ENCODE measurements at places on chromosomes 2 and 18.
A peak's percentile ranks its signal among the peaks of the same experiment; 100 is the strongest.

DNA sequence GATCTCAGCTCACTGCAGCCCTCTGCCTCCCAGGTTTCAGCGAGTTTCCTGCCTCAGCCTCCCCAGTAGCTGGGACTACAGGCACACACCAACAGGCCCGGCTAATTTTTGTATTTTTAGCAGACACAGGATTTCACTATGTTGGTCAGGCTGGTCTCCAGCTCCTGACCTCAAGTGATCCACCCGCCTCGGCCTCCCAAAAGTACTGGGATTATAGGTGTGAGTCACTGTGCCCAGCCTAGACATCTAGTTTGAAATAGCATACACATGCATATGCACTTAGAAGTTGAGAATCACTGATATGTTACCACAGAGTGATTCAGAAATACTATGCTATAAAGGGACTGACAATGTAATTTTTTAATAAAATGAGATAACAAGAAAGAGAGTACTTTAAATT is 69.8 kb upstream of the CDKL4 start:
- DNase-seq = no peak

DNA sequence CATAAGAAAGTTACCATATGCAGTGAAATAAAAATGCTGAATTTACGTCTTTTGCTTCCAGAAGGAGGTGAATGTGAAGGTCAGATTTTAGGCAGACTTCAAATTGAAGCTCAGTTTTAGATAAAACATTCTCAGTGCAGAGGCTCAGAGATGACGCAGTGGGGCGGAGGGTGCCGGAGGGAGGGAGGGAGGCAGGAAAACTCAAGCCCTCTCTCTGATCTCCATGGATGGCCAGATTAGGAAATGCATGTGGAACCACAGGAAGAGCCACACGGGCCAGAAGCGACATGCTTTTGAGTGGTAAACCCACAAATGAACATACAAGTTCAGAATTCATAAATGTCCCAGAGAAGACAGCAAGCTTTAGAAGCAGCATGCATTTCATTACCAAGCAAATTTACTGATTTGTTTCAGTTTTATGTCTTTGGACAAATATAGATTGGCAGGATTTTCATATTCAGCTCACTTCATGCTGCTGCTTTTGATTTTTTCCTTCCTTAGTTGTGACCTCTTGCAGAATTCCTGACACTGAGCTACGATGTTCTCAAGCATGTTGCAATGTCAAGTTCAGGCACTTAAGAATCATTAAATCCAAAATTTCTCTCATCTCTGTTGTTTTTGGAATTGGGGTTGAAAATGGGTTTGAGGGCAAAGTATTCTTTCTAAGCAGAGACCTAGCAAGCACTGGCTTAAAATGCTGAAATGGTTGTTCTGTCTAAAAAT is 29.7 kb upstream of the APCDD1 start:
- no peak for DNase-seq

DNA sequence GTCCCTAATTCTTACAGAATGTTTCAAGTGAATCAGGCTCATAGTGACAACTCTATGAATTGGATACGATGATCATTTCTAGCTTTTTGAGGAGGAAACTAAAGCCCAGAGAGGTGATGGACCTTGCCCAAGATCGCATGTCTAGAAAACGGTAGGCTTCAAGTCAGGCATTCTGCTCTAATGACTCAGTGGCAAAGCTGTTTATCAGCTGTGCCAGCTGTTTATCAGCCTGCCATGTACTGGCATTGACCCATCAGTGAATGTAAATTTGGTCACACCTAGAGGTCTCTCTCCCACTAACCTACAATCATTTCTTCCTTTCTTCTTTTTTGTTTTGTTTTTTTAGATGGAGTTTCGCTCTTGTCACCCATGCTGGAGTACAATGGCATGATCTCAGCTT is 6.1 kb upstream of the DAW1 start:
- no peak for DNase-seq

DNA sequence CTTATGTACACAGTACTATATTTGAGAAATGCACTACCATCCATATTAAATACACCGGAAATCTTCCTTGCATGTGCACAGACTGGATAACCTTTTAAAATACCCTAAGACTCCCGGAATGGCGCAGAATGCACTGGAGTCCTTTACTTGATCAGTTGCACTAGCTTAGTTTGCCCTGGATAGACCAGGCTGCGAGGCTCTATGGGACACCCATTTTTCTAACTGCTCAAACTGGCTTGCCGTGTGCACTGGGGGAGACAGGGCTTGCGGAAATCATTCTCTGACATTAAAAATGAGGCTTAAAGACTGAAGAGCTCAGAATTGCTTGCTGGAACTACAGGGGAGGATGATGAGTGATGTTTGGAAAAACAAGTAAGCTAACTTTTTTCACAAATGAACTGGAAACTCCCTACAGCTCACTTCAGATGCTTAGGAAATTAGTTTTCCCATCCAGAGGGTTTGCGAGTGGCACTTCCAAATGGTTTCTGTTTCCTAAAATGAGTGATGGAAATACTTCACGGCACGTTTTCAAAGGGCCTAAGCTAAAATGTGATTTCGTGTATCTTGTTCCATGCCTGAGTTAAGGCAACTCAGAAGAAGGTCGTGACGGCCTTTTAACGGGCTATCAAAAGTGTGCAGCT is 2.7 kb downstream of the NCK2 start:
- no peak for DNase-seq

GRCh38 chr2:138132108-138132507 is 167.8 kb downstream of the HNMT start:
- DNase-seq = no peak

DNA sequence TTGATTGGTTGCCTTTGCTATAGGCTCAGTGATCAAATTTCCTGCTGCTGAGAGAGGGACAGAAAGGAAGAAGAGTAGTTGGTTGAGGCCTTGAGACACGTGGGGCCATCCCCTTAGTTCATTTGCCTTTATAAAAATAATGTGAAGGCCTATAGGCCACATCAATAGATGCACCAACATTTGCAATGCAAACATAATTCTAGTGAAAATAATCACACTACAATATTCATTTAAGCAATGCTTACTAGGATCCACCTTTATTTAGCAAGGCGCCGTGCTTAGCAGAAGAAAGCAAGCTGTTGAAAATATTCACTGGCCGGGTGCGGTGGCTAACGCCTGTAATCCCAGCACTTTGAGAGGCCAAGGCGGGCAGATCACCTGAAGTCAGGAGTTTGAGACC is 105.3 kb upstream of the CXCR4 start:
- DNase-seq = no peak

GRCh38 chr2:56960581-56960980 is 776.8 kb downstream of the CCDC85A start:
- DNase-seq = peak; percentile 61

- no peak for DNase-seq
Observed at GRCh38 chr2:145114726-145115125, 594.8 kb upstream of the ZEB2 start.

DNA sequence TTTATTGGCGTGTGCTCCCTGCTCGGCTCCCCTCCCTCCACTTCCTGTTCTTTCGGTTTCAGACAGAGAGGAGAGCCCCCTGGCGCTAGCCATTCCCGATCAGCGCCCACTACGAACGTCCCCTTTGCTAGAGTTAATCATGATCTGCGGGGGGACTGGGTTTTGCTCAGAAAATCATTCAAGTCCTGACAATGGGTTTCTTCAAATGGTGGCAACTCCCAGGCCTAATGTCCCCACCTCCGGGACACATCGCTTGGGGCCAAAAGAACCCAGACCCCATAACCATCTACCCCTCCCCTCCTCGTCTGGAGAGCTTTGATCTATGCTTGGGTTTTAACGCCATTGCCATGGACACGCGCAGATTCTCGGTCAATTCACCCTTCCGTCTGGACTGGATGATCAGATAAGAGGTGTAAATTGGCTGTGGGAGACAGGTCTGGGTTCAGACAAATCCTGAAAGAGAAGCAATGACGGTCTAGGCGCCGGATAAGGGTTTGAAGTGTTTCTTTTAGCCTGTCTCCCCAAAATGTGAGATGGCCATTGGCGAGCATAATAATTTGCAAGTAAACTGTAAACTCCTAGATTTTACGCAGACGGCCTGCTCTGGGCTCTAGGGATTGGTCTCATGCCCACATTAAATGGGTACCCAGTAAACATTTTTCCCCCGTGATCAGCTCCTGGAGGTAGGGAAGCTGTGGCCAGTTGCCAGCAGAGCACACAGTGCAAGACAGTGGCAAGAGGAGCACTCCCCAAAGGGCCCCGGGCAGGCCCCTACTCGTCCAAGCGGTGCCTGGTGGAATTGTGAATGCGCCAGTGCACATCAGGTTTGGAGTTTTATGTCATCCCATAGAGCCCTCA is 4.7 kb downstream of the NRP2 start:
- no peak for DNase-seq

DNA sequence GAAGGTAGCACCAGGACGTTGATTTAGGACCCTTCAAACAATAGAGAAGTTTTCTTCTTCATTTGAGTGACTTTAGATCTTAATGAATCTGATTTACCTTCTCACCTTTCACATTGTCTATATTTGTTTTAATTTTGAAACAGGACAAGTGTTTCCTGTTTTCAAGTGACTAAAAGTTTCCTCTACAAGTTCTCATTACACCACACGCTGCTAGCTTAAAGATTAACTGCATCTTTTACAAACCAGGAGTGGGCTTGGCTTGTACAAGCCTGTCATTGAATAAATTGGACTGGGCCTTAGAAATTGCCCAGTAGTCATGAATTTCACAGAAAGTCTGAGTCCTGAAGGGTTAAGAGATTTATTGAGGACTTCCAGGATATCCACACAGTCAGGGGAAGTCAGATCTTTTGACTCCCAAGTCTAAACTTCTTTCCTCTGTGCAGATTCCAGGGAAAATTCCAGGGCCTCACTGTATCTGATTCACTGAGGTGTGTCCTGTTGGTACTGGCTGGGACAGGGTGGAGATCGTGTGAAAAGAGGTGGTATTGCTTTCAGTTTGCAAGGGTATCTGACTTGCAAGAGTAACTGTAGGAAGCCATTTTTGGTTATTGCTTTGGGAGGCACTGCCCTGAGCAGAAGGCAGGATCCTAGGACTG is 3.4 kb downstream of the SGPP2 start:
- DNase-seq = peak; percentile 24

Data from NCI-H510A treated with DMSO at 0.1 percent for 48 hours (cell line).